NK-92 treated with Interleukin-12 subunit alpha and Interleukin-12 subunit beta, amount 100 ng/mL, for 24 hours (cell line): ENCODE measurements at places on chromosomes 11 and 22.

DNA sequence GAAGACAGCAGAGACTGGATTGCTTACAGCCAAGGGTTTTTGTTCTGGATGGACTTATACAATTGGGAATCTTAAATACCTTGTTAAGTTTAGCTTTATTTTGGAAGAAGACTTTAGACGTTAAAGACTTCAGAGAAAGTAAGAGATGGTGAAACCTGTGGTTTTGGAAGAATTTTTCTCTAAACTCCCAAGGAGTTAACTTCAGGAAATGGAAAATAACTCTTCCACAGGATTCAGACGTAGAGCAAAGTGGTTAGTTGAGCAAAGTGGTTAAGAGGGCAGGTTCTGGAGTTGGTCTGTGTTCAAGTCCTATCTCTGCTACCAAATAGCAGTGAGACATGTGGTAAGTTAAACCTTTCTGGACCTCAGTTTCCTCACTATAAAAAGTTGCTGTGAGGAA lies 12.8 kb downstream of the PITPNB start:
- no peak for DNase-seq

GRCh38 chr11:69883292-69884255 lies 64.4 kb upstream of the FGF3 start:
- no peak for DNase-seq

DNA sequence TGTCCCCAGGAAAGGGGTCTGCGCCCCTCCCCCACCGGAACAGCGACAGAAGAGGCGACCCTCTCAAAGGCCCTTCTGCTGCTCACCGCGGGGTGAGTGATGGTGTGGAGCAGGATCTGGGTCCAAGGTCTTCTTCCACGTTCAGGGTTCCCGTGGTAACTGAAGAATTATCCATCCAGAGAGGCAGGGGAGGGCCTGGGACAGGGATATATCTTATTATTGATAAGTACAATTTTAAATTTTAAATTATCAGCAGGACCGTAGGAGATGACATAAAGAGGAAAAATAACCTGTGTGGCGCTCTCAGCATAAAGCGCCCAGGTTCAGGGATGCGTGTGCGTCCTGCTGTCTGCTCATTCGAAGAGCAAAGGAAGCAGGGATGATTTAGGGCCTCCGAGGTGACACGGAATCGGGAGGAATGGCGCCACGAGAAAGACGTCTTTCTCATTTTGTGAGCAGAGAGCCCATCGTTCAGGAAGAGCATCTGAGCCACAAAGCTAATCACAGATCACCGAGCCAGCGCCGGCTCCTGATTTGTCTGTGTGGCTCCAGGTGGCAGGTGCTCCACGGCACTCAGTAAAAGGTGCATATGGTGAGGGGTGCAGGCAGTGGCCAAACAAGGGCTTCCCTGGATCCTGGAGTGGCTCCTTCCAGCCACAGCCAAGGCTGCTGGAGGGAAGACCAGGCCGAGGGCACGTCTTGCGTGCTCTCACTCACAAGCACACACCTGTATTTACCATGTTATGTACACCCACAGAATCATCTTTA lies 19.3 kb downstream of the KRTAP5-5 start:
- DNase-seq = no peak

DNA sequence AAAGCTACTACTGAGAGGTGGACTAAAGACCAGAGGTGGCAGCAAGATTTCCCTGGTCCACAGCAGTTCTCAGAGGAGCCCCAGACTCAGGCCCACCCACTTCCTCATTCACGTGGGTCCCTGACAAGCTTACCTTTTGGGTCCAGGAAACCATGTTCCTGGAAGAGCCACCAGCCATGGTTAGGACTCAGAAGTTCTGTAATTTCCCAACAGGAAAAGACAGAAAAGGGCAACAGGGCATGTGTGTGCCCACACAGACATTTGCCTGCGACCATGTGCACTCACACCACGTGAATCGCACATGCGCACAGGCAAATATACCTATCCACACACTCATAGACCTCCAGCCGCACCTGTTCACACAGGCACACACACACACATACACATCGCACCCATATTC lies 42.9 kb downstream of the LRRC32 start:
- no peak for DNase-seq

- no peak for DNase-seq
Observed at GRCh38 chr11:68387840-68388239, 72.7 kb upstream of the PPP6R3 start.

GRCh38 chr11:72604256-72604655 lies 70.0 kb downstream of the PDE2A start:
- DNase-seq = no peak
